ENCODE measurements at places on chromosomes 12 and 14.

DNA sequence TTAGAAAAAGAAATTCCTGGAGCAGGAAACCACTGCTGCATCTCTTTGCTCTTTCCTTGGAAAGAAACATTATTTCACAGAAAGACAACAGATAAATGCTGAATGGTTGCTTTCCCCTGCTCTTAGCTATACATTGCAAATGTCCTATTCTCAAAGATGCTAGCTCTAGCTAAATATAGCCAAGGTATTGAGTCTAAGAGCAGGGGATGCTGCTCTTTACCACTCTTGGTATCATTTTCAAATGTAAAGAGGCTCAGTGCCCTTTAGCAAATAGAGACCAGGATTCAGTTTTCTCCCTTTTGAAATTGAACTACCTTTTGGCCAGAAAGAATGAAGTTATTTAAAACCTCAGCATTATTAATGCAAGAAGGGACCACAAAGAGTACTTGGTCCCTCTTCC lies 104.0 kb upstream of the FUT8 start:
- no peak for DNase-seq

GRCh38 chr12:32264961-32265360 lies 134.4 kb upstream of the FGD4 start:
- DNase-seq: no peak

DNA sequence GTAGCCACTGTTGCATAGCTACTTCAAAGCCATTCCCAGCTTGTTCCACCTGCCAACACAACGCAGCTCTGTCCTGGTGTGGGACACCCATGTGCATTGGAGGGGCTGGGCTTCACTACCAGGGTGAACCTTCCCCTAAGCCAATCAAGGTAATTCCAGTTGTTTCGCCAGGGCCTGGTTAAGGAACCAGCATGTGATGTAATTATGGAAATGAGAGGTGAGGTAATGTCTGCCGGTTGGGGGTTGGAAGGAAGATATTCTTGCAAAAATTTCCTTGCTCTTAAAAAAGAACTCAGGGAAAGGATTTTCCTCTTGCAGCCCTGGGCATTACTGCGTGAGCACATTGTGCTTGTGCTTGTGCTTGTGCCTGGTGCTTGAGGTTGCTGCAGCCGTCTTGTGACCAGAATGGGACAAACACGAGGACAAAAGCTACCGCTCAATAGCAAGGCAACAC lies 14.9 kb downstream of the TUBA1C start:
- no peak for DNase-seq

DNA sequence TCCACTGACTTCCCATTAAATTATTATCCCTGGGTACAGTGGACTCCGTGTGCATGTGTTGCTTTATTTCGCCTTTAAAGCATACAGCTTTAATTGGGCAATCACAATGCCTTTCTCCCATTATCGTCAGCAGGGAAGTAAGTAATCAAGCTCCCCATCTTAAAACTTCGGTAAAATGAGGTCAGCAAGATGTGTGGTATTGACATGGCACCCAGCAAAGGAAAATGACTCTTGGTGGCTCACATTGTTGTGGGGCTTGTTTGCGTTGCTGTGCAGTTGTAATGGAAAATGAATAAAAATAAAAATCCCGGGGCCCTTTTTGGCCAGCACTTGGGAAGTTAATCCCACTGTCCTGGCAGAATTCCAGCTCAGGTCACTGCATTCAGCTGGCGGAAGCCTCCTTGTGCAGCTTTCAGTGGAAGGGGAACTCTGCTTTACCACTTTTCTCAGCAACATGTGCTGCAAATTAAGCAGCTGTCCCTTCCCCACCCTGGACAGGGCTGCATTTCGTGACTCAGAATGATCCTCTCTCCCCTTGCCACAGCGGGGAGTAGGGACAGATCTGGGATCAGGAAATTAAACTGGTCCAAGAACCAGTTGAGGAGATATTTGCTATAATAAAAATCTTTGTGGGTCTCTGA lies 13.9 kb upstream of the ATP2A2 start:
- no peak for DNase-seq

DNA sequence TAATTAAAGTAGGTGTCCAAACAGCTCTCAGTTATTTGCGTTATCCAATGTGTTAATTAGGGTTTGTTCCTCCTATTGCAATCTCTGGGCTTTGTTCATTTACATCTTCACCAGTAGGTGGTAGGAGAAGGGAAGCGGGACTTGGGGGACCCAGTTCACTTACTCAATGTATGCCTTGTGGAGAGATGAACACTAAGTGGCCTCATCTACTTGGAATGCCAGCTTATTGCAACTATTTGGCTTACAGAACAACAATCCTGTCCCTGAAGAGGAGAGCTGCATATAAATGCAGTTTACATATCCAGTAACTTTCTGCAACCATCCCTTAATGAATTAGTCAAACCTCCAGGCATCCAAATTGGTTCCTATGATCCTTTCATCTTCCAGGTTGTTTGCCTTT lies 417.1 kb upstream of the CCDC196 start:
- DNase-seq: no peak

- no peak for DNase-seq
These were observed 6.2 kb downstream of the KLHDC2 start for GRCh38 chr14:49774106-49774505.

- DNase-seq: peak; percentile 43
These were observed 24.3 kb upstream of the RCOR1 start for GRCh38 chr14:102568115-102568614.

DNA sequence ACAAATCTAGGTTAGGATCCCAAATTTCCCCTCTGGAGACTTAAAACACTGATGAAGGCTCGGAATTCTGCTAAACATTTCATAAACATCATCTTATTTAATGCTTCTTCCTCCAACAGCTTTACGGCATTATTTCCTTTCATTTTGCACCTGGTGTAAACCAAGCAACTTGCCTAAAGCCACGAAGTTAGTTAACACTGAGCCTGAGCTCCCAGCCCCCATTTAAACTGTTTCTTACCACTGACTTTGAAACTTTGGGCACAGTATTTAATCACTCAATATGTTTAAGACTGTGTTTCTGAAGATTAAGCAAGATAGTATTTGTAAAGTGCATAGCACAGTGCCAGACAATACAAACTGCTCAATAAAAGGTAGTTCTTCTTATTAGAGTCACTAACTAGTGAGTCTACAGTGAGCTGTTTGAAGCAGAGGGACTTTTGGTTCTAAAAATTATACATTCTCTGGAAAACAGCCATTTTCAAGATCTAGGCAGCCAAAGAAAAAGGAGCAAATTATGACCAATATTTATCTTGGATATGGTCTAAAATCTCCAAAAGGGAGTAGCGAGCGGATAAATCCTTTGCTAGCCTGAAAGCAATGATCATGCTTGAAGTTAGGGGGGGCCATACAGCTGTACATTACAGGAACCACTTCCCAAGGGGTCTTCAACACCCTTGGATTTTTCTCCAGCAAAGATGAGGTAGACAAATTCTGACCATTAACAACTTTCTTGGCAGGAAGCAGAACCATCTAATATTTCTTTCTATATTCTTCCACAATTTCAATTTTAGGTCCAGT lies 4.0 kb downstream of the EGLN3 start:
- no peak for DNase-seq

GRCh38 chr12:49094160-49094974 lies at the start of gene DHH:
TSS of gene DHH (minus strand) at chr12:49094801. CDS start at chr12:49094512, 289 bp downstream.
- DNase-seq: no peak

GRCh38 chr12:49777800-49778748 lies 36.7 kb downstream of the TMBIM6 start:
- peak; percentile 74 for DNase-seq

- no peak for DNase-seq
These were observed 44.4 kb downstream of the ARL6IP4 start for GRCh38 chr12:123024819-123025391.

DNA sequence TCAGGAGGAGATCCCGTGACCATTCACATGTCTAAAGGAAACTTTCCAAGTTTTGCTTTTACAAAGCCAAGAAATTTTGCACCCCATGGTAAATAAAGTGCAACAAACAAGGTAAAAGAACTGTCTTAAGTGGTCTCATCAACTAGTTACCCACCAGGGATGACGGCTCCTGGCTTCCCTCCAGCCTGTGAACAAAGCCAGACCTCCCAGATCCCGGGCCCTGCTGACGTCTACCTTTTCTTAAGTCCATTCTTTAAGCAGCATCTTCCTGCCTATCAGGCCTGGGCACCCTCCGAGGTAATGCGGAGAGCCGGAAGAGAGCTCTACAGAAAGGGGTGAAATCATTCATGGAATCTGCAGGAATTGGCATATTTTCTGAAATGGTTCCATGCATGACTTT lies 58.0 kb upstream of the DAAM1 start:
- DNase-seq: no peak

DNA sequence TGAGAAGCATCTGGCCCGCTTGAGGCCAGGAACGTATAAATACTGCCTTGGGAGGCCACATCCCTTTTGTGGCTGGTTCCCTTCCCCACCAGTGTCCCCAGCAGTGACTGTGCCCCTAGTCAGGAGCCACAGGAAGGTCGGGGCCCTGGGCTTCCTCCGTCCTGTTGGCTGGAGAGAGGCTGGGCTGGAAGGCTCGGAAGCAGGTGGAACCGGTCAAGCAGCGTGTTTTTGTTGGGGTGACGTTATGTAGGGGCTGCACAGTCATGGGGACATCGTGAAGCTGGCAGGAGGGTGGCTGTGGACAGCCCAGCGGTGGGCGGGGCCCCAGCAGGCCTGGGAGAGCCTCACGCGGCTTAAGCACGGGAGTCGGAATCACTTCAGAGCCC lies 10.1 kb downstream of the XRCC3 start:
- no peak for DNase-seq

- DNase-seq: no peak
These were observed 1717.7 kb upstream of the SEL1L start for GRCh38 chr14:83251402-83251801.

DNA sequence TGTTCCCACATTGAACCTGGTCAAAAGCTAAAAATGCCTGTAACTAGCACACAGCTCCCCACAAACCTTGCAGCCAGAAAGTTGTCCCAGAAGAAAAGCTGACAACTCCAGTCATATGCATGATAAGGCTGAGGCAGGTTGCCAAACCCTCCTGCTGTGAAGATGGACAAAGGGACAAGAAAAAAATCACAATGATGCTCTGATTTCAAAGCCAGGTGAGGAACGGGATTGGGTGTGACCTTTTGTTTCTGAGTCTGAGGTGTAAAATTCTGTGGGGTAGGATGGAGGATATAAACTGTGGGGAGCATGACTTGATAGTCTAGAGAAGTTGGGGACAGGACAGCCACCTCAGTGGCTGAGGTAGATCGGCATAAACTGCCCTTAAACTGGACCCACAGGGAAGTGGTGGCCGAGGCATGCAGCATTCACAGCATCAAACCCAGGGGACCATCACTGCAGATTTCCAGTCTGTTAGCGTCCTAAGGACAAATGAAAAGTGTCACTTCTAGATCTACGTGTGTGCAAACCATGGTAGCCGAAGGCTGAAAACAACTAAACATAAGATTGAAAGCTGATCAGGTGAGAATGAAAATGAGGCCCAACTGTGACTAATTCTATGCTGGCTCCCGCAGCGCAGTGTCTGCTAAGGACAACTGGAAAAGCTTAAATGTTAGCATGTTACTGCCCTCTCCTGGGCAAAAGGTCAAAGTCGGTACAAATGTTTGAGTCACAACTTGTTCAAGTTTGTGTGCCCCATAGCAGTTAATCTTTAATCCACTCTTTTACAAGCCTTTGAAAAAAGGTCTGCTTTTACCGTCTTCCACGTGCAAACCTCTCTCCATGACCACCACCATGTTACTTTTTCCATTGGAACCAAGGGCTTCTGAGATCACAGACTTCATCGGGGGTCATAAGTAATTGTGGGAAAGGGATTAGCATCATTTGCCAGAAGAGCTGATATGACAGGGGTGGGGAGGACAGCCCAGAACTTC lies 39.8 kb downstream of the GRIN2B start:
- no peak for DNase-seq

DNA sequence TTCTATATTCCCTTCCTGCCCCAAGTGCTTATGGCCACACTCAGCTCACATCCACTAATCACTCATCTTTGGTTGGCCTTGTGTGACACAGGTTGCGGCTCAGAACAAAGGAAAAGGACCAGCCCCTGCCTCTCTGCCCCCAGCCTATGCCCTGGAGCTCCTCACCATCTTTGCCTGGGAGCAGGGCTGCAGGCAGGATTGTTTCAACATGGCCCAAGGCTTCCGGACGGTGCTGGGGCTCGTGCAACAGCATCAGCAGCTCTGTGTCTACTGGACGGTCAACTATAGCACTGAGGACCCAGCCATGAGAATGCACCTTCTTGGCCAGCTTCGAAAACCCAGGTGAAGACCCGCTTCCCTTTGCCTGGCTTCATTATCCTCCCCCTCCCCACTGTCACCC lies 15.8 kb upstream of the OAS2 start:
- no peak for DNase-seq

GRCh38 chr12:1741154-1741949 lies 50.5 kb downstream of the ADIPOR2 start:
- DNase-seq: no peak

DNA sequence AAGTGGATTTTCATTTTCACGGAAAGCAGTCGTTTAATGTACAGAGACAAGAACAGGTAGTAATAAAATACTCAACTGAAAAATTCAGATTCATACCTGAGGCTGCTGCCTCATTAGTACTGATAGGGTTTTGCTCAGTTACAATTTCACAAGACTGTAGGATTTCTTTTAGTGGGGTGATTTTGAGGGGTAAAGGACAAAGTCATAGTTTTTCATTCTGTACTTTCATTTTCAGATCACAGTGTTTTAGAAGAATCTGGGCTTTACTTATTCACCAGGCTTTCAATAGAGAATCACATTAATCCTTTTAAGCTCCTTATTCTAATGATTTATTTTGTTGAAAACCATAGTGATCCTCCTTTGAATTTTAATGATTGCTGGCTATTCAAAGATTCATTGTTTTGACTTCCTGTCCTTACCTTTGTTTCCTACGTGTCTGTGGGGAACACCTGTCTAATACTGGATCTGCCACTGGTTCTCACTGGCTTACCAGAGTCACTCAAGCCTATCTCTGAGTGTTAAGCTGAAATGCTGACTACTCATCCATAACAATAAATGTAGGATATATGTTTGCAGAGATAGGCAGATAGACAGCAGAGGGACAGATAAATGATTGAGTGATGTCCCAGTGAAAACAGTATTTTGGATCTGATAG lies 243.8 kb upstream of the NPAS3 start:
- no peak for DNase-seq

DNA sequence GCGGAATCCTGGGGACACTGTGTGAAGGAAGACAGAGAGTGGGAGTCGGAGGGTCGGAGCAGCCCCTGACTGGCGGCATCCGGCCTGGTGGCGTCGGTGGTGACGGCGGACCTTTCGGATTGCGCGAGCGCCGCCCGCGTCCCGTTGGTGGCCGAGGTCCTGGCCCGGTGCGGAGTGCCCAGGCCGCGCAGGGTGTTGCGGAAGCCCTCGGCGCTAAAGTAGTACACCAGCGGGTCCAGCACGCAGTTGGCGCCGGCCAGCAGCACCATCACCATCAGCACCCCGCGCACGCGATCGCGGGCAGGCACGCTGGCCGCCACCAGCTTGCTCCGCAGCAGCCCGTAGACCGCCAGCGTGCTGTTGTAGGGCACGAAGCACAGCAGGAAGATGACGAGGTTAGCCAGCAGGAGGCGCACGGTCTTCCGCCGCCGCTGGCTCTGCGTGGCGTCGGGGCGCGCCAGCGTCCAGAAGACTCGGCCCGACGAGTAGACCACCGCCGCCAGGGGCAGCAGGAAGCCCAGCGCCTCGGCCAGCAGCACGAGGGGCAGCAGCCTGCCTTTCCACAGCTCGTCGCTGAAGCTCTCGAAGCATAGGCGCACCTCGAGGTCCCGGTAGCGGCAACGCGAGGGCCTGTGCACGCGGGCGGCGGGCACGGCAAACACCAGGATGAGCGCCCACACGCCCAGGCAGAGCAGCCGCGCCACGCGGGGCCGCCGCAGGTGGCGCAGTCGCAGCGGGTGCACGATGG lies 13.1 kb upstream of the CHD4 start:
- peak; percentile 51 for DNase-seq

GRCh38 chr12:3117144-3117581 lies 40.0 kb downstream of the TSPAN9 start:
- DNase-seq: no peak

- DNase-seq: no peak
These were observed 26.1 kb upstream of the EIF4B start for GRCh38 chr12:52980096-52980649.

Measured in stimulated activated CD4-positive, alpha-beta T cell treated with anti-CD3 and anti-CD28 coated beads, Interleukin-1b, Interleukin-23, amount 100 ng/mL, for 4 hours (primary cell).